ENCODE measurements at places on chromosomes 3 and 15. TPM values are rescaled to one million over a fixed set of nuclear protein-coding genes. Genes with fewer than 3 reads are reported as not detected.

- H3K36me3 ChIP-seq: no peaks in the 10 kb centered on the region
- H3K27ac ChIP-seq: no peak overlapping the region
- H3K4me1 ChIP-seq: peaks cover 14% of the 10 kb centered on the region
- no peak for DNase-seq
- peaks cover 50% of the 10 kb centered on the region for H3K27me3 ChIP-seq
Measured at GRCh38 chr15:34794590-34795206, 651 bp downstream of the ACTC1 start.

- peaks cover 47% of the 10 kb centered on the region for H3K27me3 ChIP-seq
- peaks cover 6% of the 10 kb centered on the region for H3K4me1 ChIP-seq
- no peak overlapping the region for H3K4me3 ChIP-seq
- DNase-seq: no peak
- H3K27ac ChIP-seq: no peak overlapping the region
Measured at GRCh38 chr15:66040211-66040892, 171.1 kb downstream of the RAB11A start.

DNA sequence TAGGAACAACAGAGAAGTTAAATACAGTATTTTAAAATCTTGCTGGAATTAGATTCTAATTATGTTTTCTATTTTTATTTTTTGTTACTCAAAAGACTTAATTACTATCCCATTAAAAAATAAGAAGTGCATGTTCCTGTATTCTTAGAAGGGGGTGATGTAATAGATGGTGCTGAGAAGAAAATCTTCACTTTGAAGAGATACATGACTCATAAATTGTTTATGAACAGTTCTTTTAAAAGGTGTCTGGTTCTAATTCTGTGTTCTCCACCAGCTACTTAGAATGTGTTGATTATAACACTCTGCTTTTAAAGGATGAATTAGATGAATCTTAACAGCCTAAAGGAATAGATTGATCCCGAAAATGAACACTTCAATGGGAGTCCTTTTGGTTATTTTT is 8.2 kb downstream of the RCN2 start:
- H3K27me3 ChIP-seq: no peaks in the 10 kb centered on the region
- H3K27ac ChIP-seq: peak overlapping the region; percentile 16
- no peak overlapping the region for H3K4me3 ChIP-seq

ITIH1 gene
- total RNA-seq: not detected
